ENCODE measurements at places on chromosomes 2 and 18.

DNA sequence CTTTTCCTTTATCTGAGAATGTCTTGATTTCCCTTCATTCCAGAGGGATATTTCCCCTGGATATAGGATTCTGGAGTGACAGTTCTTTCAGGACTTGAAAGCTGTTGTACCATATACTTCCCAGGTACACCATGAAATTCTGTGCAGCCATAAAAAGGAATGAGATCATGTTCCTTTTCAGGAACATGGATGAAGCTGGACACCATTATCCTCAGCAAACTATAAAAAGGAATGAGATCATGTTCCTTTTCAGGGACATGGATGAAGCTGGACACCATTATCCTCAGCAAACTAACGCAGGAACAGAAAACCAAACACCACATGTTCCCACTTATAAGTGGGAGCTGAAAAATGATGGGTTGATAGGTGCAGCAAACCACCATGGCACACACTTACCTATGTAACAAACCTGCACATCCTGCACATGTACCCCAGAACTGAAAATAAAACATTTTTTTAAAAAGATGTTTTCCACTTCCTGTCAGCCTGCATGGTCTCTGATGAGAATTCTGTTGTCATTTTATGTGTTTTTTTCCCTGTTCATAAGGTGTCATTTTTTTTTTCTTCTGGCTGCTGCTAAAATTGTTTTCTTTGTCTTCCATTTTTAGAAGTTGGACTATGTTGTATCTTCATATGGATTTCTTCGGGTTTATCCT lies 133.3 kb downstream of the DNAH6 start:
- DNase-seq, result no peak

DNA sequence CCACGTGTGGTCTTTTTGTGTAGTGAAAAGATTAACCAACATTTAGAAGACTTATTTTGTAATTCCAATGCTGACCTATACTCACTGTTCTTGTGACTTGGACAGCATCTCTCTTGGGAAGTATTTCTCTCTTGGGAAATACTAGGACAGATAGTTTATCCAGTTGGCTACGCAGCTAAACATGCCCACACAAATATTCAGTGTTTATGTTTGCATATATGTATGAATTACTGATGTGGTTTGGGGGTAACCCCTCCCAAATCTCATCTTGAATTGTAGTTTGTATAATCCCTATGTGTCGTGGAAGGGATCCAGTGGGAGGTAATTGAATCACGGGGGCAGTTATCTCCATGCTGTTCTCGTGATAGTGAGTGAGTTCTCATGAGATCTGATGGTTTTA lies 2062.3 kb upstream of the CELF4 start:
- no peak for DNase-seq

DNA sequence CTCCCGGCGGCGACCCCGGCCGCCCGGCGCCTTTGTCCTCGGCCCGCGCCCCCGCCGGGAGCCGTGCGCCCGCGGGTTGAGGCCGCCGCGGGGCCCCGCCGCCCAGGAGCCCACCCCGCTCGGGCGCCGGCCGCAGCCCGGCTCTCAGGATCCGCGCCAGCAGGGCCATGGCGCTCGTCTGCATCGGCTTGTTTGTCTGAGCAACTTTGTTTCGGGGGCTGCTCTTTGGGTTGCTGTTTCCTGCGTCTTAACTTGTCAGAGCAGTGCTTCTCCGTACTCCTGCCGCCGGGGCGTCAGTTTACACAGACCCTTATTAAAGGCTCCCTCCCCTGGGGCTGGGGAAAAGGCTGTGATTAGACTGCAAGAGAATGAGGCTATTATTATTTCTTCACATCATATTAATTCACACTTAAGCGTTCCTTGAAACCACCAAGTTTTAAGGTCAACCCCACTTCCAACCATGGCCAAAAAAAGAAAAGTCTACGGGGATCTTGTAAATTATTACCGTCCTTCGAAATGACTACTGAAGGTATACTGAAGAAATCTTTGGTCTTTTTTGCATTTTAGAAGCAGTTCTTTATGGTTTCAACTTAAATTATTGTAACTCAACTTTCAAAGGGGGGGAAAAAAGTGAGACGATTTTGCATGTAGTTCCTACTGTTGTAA lies at the start of gene CYP27C1:
Gene CYP27C1, minus strand, starts transcription at position 198 of the 666 bp plus-strand sequence. Its CDS starts 29 bp downstream, at position 169.
- DNase-seq, result no peak

- no peak for DNase-seq
These were observed 42.0 kb downstream of the AFTPH start for GRCh38 chr2:64565949-64566710.

GRCh38 chr2:36393738-36394256 lies 38.2 kb downstream of the CRIM1 start:
- DNase-seq, result no peak

DNA sequence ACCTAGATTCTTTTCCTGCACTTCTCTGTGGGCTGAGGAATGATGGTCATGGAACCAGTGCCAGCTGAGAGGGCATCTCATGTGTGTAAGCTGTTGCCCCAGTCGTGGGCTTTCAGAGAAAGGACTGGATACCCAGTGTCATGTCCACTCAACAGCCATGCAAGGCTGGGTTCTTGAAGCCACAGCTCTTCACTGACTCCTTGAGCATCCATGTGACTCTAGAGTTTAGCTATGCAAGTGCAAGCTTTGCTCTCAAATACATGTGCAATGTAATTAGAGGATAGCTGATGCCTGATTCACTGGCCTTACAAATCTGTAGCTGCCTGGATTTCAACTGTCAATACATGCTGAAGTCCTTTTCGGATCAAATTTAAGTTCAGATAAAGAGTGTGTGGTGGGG lies 46.8 kb upstream of the EML6 start:
- DNase-seq, result no peak

DNA sequence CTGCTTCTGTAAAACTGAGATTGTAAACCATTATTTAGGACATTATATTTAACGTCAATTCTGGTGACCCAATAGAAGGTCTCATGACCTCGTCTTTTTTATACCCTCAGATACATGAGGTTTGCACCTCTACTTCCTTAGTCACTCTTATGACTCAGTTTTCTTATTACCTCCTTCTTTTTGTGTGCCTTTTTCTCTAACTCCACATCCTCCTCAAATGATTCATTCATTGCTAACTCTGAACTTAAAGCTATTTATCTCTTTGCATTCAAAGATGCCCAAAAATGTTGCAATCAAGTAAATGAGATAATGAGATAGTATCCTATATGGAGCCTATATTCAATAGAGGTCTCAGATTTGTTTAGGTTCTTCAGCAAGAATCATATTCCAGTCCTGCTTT lies 121.0 kb upstream of the KYNU start:
- DNase-seq, result no peak

- DNase-seq, result no peak
These were observed 97.3 kb upstream of the PIEZO2 start for GRCh38 chr18:11246495-11247300.

DNA sequence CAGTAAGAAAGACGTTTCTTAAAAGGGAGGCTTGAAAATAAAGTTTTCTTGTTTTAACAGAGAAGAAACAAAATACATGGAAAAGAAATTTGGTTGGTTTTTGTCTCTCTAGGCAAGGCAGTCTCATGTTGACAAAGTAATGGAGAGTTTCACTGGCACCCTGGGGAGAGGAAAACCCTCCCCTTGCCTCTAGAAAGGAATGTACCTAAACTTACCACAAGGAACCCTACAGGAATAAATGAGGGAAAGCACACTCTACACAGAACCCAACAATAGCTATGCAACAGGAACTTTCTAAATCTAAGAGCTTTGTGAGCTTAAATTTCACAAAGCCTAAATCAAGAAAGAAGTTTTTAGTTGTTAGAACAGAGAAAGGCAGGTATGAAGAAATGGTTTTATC lies 37.0 kb downstream of the FIGN start:
- no peak for DNase-seq

DNA sequence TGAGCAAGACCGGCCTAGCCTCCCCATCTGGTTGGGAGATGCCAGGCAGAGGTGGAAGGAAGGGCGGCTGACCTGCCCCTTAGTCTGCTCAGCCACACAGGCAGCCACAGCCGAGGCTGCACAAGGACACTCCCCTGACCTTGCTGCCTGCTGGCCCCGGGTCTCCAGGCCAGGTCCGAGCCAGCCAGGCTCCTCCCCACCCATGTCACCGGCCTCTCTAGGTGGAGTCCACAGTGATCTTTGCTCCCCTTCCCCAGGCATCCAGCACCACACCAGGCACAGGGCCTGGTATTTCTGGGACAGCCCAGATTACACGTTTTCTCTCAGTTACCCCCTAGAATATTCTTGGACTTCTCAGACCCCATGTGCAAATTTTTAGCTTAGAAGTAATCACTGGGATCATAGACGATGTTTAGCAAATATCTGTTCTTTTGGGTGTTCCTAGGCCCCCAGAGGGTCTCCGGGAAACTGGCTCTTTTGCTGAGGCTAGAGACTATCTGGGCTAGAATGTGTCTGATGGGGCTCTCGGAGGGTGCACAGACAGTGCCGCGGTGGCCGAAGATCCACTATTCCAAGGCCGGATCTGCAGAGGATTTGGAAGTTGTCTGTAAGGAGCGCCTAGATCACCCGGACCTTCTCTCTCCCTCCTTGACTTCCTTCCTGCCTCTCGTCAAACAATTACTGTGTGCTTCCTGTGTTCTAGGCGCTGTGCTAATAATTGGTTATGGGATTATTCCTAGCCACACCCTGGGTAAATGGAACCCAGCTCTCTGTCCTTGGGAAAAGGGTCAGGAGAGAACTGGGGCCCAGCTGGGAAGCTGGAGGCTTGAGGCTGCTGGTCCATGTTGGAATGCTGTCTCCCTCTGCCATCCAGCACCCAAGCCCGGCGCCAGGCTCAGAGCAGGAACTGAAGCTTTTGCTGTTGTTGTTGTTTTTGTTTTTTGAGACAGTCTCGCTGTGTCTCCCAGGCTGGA lies 46.9 kb downstream of the ODC1 start:
- no peak for DNase-seq

GRCh38 chr2:190420801-190421200 lies 12.6 kb downstream of the MFSD6 start:
- no peak for DNase-seq

GRCh38 chr2:131657895-131658768 lies 130.4 kb downstream of the CCDC74A start:
- no peak for DNase-seq

- DNase-seq, result no peak
These were observed 93.7 kb downstream of the PLCL1 start for GRCh38 chr2:197897960-197898678.

GRCh38 chr2:181828122-181828705 lies 63.3 kb upstream of the ITPRID2 start:
- no peak for DNase-seq

DNA sequence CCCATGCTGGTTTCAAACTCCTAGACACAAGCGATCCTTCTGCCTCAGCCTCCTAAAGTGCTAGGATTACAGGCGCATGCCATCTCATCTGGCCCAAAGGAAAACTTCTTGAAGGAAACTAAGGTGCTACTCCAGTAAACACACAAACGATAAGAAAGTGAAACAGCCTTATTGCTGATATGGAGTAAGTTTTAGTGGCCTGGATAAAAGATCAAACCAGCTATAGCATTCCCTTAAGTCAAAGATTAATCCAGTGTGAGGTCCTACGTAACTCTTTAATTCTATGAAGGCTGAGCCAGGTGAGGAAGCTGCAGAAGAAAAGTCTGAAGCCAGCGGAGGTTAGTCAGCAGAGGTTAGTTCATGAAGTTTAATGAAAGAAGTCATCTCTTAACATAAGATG lies 40.8 kb upstream of the POTEE start:
- no peak for DNase-seq

DNA sequence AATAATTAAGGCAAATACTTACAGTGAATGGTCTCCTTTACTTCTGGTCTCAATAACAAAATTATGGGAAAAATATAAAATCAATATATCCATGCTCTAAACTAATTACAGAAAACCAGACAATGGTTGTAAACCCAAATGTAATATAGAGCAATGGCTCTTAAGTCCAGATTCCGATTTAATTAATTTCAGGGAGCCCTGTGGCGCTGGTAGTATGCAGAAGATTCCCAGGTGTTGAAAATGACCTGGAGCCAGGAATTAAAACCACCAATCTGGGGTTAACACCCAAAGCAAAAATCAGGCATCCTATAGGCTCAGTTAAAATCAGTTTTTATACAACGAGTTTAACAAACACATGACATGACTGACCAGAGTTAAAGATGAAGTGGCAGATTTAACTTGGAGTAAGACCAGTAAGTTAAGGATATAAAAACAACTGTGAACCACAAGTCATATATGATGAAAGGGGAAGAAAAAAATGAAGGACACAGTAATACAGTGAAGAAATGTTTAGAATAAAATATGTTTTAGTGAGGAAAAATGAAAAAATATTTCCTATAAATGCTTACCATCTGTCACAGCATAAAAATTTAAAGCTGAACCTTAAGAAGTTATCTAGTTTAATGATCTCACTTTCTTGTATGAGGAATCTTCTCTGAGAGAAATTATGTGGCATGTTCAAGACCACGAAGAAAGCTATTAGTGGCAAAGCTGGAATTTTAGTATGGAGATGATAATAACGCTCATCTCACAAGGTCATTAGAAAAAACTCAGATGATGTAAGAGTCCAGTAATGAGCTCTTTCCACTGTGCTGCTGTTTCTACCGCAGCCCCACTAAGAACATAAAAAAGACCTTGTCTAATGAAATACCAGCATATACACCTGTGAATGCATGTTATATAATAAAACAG lies 45.8 kb upstream of the FLACC1 start:
- DNase-seq, result no peak

DNA sequence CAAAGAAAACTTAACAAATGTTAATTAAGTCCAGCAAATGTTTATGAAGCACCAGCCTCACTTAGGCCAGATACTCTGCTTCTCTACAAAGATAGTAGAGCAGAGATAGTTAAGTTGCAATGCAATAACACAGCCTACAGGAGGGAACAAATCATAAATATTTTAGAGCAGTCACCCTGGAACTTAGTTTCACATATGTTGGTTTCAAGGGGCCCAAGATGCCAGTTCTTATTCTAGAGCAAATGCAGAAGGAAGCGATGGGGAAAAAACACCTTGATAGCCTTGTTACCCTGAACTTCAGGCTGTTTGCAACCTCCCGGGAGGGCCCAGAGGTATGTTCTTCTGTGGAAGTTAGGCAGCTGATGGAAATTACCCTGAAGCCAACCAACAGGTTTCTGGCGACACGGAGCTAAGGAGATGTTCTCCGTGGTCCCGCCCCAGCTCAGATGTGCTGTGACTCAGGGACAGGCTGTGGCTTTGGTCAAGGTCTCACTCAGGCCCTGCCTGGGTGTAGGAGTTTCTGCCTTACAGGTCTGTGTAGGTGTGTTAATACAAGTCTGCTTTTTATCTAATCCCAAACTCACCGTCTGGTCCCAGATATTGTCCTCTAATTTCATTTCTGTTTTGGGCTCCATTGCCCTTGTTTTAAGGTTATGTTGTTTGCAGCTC lies 3.8 kb downstream of the CTIF start:
- no peak for DNase-seq

- DNase-seq, result no peak
These were observed 3.6 kb upstream of the DOK6 start for GRCh38 chr18:69397096-69397495.

- no peak for DNase-seq
These were observed 78.8 kb downstream of the MYL12B start for GRCh38 chr18:3340682-3341097.

DNA sequence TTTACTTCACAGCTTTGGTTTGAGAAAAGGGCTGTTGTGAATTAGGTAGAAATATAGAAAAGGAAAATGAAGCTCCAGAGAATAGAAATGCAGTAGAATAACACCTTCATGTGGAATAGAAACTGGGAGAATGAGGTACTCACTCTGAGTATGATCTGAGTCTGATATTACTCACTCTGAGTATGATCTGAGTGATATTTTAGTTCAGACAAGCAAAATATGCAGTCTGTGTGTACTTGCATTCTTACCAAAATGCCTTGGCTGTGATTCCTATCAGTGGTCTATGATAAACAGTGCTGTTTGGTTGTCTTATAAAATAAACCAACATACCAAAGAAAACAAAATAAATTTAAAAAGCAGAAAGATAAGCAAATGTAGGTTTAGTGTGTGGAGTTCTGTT lies 487.6 kb downstream of the THSD7B start:
- no peak for DNase-seq
